CD4-positive, alpha-beta T cell treated with Interleukin-17A for 1 hour (primary cell): ENCODE measurements at places on chromosomes 13 and 19.

GRCh38 chr19:23318143-23318542 lies 67.9 kb upstream of the ZNF724 start:
- no peak for DNase-seq

- DNase-seq: no peak
Measured at GRCh38 chr19:31226151-31226935, 122.9 kb downstream of the TSHZ3 start.

DNA sequence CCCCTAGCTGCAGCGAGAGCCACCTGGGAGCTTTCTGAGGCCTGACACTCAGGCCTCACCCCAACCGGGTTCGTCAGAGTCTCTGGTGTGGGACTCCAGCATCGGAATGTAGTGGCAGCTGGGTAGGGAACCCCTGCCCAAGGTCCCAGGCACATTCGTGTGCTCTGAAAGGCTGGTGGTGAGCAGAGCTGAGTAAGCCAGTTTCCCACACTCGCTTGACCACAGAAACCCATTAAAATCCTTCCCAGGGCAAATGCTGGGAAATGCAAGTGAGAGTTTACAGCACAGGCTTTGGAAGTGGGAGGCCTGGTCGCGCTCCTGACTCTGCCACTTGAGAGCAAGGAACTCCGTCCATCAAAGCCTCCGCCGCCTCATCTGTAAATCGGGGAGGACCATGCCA lies 4.2 kb downstream of the TRAPPC6A start:
- no peak for DNase-seq

DNA sequence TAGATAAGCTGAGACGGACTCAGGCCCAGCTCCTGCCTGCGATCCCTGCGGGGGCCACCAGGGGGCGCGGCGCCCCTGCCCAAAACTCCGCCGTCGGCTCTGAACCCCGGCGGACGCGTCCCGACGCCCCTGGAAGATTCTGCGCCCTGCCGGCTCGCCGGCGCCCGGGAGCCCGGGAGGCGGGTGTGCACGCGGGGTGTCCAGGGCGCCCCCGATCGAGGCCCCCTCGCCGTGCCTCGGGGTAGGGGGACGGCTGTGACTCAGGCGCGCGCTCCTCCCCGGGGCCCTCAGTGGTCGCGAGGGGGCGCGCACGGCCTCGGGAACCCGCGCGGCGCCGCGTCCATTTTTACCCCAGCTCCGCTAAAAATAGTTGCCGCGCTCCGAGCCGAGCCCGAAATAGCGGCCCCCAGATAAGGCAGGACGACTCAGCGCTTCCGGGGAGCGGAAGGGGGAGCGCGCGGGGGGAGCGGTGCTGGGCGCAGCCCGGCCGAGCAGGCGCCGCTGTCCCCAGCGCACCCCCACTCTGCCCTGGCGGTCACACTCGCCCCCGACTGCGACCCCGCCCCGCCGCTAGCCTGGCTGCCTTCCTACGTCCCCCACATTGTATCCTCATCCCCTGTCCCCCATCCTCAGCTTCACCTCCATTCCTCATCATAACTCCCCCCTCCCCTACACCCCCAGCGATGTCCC lies 16.0 kb upstream of the ERCC1 start:
- peak; percentile 91 for DNase-seq

DNA sequence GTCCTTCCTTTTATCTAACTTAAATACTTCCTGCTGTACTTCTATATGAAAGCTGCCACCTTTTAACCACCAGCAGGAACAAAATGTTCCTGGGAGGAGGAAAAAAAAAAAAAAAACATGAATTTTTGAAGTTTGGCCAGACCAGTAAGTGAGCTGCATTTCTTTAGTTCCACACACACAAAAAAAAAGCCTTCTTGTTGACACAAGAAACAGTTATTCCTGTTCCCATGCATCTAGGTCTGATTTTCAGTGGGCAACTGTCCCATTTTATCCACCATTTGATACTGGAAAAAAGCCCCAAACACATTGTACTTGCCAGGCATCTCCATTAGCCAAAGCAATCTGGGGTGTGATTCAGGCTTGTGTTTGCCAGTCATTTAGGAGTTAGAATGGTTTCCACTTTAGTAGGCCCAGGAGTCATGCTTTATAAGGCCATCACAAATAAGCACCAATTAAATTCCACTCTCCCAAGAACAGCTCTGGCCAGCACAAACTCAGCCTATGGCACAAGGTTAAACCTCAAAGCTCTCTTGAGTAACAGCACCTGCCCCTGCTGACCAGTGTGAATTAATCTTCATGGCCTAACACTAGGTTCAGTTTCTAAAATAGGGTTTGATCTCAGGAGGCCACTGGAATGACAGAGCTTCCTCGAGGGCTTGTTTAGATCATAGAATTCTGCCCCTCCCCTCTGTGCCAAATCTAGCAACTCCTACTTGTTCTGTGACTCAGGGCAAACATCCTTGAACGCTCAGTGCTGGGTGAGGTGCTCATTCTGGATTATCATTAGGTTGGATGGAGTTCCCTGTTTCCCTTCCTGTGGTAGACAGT lies 67.1 kb downstream of the NUFIP1 start:
- DNase-seq: no peak

DNA sequence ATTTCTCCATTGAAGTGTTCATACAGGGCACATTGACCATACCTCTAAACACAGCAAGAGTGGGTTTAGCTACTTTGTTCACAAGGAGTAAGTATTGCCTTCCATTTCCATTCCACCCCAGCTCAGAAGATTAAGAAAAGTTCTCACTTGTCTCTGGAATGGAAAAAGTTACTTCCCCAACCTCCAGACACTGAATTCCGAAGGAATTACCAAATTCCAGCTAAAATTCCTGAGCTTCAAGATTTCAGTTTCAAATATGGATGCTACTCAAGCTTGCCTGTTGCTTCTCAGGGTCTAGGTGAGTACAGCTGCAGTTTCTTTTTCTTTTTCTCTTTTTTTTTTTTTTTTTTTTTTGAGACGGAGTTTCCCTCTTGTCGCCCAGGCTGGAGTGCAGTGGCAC lies 33.6 kb downstream of the TEX26 start:
- DNase-seq: no peak

DNA sequence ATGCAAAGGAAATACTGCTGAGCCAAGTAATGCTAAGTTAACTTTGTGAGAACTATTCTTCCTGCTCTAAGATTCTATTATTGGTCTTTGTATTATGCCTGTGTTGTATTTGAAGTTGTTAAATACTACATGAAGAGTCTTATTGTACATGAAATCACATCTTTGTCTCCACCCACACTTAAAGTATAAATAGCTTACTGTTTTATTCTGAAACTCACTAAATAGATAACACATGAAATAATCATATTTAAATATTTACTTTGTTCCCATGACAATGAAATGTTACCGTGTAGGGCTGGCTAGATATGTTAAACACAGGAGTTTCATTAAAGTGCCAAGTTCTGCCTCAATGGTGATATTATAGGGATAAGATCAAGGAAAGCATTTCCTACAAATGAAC lies 562.1 kb upstream of the ATXN8OS start:
- no peak for DNase-seq

- DNase-seq: no peak
Measured at GRCh38 chr13:33380487-33381079, 95.0 kb upstream of the STARD13 start.

DNA sequence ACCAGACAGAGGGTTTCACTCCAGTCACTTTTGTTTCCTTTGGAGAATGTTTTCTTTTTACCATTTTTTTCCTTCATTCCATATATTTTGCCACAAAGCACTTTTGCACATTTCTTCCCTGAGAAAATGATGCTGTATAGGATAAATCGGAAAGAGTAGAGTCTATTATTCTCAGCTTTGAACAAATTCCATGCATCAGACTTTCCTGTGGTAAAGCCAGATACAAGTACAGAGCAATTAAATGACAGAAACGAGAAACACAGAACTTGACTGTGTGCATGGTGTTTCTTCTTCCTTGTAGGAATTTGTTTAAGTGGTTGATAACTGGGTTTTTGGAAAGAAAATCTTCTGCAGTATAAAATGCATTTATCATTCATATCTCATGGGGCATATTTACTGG lies 107.4 kb upstream of the CSNK1A1L start:
- no peak for DNase-seq

GRCh38 chr13:44031555-44031954 lies 151.9 kb downstream of the LACC1 start:
- no peak for DNase-seq

- no peak for DNase-seq
Measured at GRCh38 chr13:102914339-102914930, 68.6 kb downstream of the ERCC5 start.

- no peak for DNase-seq
Measured at GRCh38 chr13:66212511-66212910, 1017.6 kb downstream of the PCDH9 start.

DNA sequence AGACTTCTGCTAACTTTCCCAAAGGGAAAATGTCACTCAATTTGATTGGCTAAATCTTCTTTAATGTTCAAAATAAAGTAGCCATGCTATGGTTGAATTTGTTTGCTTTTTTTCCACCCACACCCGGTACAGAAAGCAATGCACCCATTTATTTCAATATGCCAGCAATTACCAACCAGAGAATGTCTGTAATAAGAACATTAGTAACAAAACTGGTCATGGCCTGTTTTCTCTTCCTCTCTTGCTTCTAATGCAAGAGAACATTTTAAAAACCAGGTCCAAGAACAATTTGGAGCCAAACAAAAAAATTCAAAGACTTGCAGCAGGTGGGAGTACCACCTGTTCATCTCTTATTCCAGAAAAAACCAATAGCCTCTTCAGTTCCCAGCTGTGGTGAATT lies 1108.8 kb upstream of the PCDH20 start:
- no peak for DNase-seq

DNA sequence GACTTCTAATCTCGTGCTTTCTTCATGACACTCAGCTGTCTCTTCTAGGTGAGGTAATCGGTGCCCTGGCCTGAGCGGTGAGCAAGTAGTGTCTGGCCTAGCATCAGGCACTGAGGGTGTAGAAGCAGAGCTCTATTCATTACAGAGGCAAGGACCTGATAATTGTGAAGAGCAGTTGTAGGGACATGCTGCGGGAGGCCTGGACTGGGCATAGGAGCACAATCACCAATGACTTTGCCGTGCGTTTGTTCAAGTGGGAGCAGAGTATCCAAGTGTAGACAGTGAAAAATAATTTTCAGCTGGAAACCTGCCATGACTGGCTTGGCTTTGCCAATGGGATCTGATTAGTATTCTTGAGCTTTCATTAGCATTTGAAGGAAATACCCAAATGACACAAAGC lies 32.1 kb upstream of the DCLK1 start:
- DNase-seq: no peak

DNA sequence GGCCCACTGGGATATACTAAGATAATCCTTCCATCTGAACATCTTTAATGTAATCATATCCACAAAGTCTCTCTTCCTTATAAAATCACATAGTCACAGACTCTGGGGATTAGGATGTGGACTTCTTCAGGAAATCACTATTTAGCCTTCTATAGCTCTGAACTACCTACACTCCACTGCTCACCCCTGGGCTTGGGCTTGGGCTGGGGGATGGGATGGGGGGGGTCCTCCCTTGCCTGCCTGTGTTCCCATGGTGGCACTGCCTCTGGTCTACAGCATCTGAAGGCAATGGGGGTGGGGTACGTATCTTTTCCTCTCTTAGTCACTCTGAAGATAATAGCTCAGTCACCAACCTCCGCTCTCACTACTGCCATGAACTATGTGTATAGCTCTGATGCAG lies 67.8 kb upstream of the SERTM1 start:
- no peak for DNase-seq

- no peak for DNase-seq
Measured at GRCh38 chr13:19632915-19633478, 462 bp upstream of the MPHOSPH8 start.

GRCh38 chr13:59771272-59771671 lies 392.5 kb downstream of the DIAPH3 start:
- no peak for DNase-seq

DNA sequence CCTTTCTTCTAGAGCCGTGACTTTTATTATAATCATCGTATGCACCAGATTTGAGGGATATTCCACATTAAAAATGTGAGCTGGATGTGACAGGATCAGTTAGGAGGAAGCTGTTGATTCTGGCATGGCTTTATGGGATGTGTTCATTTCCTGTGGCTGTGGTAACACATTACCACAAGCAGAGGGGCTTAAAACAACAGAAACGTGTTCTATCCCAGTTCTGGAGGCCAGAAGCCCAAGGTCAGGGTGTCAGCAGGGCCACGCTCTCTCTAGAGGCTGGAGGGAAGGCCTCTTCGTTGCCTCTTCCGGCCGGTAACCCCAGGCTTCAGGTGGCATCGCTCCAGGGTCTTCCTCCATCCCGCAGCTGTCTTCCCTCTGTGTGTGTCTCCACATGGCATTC lies 14.5 kb downstream of the MED25 start:
- no peak for DNase-seq

DNA sequence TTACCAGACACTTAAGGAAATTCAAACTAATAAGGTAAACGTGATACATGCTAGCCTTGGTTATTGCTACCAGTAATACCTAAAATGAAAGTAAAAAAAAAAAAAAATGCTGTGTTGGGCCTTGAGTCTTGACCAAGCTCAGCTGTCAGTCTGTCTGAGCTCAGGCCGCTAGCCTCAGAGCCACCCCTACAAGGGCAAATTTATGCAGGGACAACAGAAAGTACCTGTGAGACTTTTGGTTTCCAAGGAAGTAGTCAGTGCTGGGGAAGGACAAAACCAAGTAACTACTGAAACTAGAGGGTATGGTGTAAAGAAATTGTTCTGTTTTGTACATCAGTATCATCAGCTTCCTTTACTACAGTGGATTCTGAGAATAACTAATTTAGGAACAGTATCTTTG lies 134.3 kb upstream of the SLITRK5 start:
- DNase-seq: no peak

GRCh38 chr19:33207040-33207620 lies 13.0 kb downstream of the LRP3 start:
- no peak for DNase-seq

- DNase-seq: no peak
Measured at GRCh38 chr13:67146523-67147130, 83.5 kb downstream of the PCDH9 start.

- no peak for DNase-seq
Measured at GRCh38 chr13:98413796-98414195, 163.1 kb downstream of the STK24 start.

- no peak for DNase-seq
Measured at GRCh38 chr19:4965061-4965460, 3.9 kb upstream of the KDM4B start.

- DNase-seq: peak; percentile 20
Measured at GRCh38 chr19:44003461-44004009, 778 bp downstream of the ZNF230 start.

DNA sequence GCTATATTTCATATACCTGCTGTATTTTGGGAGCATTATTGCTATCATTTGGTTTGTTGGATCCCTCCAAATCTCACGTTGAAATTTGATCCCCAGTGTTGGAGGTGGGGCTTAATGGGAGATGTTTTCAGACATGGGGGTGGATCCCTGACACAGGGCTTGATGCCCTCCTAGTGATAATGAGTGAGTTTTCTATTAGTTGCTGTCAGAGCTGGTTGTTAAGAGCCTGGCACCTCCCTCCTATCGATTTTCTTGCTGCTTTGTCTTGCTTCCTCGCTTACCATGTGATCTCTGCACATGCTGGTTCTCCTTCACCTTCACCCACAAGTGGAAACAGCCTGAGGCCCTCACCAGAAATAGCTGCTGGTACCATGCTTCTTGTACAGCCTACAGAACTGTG lies 259.9 kb upstream of the STARD13 start:
- no peak for DNase-seq

- DNase-seq: no peak
Measured at GRCh38 chr13:111239764-111240670, 80.4 kb upstream of the TEX29 start.
